ENCODE measurements at places on chromosomes 12 and 14.

DNA sequence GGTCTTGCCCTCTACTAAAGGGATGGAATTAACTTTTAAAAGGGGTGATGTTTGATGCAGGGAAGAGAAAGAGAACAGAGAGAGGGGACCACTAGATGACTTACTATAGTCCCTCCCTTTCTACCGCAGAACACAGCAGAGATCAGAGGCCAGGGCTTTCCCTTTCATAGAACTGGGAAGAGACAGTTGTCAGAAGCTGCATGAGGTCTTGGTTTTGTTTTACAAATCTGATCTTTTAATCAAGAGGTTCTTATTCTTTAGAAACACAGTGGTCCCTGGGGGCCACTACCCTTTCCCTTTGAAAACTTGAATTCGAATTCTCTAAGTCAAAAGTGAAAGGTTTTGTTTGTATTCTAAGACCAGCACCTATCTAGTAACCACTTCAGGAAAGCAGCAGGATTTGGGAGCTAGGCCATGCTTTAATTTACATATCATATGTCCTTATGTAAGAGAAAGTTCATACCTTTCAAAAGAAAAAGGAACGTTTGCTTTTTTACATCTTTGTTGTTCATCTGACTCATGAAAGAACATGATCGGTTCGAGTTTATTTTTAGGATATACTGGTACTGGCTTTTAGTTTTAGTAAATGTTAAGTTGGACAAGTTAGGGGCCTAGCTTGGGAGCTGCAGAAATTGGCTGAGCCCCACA, 6.3 kb downstream of the FBXL14 start:
- DNase-seq = no peak

GRCh38 chr14:104602315-104602932, 2.1 kb downstream of the TMEM179 start:
- DNase-seq = no peak

DNA sequence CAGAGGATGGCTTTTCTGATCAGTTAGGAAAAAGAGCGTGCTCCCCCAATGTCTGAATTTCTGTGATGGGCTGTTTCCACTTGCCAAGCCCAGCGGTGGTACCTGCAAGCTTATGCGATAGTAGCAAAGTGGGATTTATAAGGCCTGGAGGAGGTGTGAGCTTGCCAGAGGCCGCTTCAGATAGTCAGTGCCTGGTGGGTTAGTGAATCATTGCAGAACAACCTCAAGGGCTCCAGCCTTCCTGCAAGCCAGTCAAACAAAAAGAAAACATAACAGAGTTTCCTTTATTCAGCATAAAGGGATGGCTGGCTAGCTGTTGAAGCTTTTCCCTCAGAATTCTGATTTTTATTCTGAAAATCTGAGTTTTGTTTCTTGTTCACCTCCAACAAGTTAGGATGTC, 7.6 kb upstream of the BMP4 start:
- no peak for DNase-seq

- DNase-seq = no peak
Measured at GRCh38 chr14:28461389-28461788, 305.2 kb upstream of the FOXG1 start.

GRCh38 chr12:106195621-106196027, 52.2 kb downstream of the CKAP4 start:
- no peak for DNase-seq

DNA sequence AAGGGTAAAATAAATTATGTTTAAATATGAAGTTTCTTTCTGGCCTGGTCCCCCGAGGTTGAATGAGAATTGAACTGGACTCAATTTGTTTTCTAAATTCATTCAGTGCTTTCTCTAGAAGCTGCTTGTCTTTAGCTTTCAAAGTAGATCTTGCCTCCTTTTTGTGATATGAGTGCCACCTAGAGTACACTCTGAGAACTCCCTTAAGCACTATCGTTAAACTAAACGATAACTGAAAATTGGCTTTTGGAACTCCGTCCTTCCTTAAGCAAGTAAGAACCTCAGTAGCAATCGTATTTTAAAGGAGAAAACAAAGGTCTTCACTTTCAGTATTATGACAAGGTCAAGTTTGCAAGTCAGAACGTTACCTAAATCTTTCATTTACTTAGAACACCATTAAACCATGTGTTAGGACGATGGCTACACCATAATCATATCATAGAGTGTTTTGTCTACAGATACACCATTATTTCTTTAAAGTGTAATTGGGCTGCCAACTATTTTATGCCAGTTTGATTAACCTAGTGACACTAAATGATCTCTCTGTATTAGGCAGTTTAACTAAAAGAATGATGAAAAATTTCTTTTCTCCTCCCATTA, 364.8 kb downstream of the SNAPC1 start:
- no peak for DNase-seq

DNA sequence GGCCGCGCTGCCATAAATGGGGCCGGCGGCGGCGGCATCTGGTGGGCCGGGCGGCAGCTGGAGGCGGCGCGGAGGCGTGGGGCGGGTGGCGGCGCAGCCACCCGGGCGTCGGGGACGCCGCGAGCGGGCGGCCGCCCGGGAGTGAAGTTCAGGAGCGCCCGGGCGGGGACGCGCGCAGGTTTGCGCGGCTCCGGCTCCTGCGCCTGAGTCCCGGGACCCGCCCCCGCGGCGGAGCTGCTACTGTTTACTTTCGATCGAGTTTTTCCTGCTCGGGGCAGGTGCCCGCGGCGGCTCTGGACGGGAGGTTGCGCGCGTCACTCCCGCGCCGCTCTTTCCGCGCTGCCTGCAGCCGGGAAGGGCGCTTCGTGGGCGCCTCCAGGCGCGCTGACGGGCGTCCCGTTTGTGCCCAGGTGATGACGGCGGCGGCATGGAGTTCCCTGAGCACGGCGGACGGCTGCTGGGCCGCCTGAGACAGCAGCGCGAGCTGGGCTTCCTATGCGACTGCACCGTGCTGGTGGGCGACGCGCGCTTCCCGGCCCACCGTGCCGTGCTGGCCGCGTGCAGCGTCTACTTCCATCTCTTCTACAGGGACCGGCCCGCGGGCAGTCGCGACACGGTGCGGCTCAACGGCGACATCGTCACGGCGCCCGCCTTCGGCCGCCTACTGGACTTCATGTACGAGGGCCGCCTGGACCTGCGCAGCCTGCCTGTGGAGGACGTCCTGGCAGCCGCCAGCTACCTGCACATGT, at the start of gene ZBTB42:
TSS of gene ZBTB42 (plus strand) at position 331 of the 749 bp plus-strand sequence. CDS start at position 428, 97 bp downstream.
- DNase-seq = no peak

GRCh38 chr12:20264608-20265114, 103.7 kb upstream of the PDE3A start:
- DNase-seq = no peak

DNA sequence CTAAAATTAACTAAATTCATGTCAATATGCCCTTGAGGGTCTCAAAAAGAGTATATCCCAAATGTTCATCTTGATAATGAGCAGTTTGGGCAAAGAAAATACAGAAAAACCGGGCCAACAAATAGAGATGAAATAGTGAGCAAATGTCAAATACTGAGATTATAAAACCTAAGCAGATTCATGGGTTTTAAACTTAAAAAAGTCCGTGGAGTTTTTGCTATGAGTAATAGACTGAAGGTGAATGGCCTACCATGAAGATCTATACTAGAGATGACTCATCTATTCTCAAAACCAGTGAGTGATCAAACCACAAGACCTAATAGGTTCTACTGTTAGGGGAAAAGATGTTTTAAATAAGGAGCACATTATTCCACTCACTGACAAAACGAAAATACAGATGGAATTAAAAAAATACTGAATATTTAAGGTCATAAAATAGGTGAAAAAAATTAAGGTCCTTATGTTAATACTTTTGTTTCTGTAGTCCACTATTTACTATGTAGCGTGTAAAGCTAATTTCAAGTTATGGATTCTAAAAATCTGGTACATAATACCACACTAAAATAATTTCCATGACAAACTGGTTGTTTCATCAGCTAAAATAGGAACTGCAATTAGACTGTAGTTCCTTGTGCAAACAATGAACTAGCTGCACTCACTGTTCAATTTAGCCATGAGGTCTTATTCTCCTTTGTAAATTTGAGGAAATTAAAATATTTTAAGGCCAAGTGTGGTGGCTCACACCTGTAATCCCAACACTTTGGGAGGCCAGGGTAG, 5.0 kb downstream of the HNRNPC start:
- no peak for DNase-seq

DNA sequence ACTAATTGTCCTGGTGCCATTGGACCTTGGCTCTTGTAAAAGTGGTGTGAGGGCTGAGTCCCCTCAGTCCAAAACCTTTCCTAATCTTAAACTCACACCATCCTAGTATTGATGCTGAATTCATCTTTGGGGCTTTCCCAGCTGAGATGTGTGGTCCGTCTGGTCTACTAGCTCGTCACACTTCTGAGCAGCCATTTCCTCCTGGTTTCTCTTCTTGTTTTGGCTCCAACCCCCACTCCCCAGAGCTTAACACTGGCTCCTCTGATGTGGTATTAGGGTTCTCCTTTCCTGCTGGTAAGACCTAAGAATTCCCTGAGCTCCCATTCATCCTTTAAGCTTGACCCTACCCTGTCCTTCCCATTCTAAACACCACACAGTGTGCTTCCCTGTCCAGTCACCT, 900.6 kb downstream of the VRK1 start:
- DNase-seq = no peak

DNA sequence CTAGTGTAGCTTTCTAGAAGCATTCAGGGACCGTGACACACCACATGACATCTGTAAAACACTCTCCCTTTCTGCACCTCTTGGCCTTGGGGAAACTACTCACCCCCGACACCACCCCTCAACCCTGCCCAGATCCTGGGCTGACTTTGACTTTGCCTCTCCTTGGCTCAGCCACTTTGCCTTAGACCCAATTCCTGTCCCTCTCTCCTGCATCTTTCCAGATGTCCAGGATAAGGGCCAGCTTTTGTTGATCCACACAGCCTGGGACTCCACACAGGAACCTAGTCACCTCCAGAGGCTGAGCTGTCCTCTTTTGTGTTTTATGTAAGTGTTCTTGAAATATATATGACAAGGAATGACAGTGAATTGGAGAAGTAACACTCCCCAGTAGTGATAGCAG, 153.7 kb upstream of the PLXNC1 start:
- no peak for DNase-seq

DNA sequence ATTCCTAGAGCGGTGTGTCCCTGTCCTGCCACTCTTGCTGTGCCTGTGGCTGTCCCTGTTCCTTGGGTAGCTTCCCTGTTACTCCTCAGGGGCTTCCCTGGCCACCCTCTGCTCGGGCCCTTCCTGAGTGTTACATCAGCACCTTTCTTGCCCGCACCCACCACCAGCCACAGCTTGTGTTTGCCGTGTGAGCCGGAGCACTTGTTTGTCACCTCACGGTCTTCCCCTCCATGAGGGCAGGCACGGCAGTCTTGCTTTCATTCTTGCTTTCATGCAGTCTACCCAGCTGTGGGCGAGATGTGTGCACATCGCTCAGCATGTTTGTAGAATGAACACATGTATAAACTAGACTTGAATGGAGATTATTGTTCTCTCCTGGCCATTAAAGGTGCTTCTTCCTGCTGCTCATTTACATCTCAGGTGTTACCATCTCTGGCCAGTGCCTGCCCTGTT, 42.0 kb downstream of the TRAF3 start:
- no peak for DNase-seq

DNA sequence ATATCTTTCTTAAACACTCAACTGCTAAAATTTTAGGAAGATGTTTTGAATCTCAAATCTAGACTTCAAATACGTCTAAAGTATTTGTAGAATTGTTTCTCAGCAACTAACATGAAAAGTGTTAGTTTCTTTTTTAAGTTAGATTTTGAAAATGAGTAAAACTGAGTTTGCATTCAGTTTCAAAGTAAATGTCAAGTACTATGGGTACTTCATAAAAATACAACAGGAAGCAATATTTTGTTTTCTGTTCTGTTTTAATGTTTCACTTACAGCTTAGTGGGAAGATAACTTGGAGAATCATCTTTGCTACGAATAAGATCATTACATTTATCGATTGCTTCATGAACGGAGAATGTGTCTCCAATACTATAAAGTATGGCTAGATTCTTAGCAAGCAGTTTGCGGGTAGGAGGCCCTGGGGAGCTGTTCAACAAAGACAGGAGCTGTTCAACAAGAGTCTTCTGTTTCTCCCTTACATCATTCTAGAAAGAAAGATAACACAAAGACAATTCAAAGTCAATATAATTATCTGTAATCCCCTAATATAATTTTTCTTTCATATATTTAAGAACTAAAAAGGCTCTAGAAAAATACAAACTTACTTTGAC, 20.2 kb downstream of the HEATR5A start:
- no peak for DNase-seq

- DNase-seq = no peak
Measured at GRCh38 chr12:65673732-65674131, 150.6 kb upstream of the HMGA2 start.

GRCh38 chr14:38404100-38404541, 148.2 kb upstream of the CLEC14A start:
- DNase-seq = no peak

GRCh38 chr12:125402874-125403789, 337.9 kb downstream of the AACS start:
- no peak for DNase-seq

GRCh38 chr12:92630968-92631367, 71.8 kb upstream of the PLEKHG7 start:
- DNase-seq = no peak

DNA sequence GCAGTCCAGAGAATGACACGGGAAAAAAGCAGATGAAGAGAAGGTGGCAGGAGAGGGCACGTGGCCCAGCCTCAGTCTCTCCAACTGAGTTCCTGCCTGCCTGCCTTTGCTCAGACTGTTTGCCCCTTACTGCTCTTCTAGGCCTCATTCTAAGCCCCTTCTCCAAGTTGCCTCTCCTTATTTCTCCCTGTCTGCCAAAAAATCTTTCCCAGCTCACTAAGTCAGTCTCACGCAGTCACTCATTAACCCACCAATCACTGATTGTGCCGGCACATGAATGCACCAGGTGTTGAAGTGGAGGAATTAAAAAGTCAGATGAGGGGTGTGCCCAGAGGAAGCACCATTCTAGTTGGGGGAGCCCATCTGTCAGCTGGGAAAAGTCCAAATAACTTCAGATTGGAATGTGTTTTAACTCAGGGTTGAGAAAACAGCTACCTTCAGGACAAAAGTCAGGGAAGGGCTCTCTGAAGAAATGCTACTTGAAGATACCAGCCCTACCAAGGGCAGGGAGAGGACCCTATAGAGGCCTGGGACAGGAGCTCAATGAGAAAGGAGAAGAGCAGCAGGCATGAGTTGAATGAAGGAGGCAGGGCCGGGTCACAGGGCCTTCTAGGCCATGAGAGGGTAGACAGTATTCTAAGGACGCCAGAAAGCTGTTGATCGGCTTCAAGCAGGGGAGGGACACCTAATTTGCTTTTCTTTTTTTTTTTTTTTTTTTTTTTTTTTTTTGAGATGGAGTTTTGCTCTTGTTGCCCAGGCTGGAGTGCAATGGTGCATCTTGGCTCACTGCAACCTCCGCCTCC, 40.9 kb downstream of the DAD1 start:
- DNase-seq = no peak

DNA sequence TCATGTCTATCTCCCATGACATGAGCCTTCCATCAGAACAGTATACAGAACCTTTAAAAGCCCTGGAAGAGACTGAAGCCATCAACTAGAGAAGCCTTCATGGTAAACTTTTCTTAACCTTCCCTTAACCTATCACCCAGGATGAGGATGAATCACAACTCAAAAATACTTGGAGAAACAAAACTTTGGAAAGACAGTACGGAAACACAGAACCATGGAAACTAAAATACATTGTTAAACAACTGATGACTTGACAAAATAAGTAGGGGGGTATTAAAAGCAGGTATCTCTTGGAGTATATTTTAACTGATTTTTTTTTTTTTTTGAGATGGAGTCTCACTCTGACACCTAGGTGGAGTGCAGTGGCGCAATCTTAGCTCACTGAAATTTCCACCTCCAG, 8.7 kb downstream of the TM7SF3 start:
- DNase-seq = no peak

Data from cortex of kidney (tissue), 1 donor.